ENCODE measurements at places on chromosomes 5 and 9. TPM values are rescaled to one million over a fixed set of nuclear protein-coding genes. Genes with fewer than 3 reads are reported as not detected.

DNA sequence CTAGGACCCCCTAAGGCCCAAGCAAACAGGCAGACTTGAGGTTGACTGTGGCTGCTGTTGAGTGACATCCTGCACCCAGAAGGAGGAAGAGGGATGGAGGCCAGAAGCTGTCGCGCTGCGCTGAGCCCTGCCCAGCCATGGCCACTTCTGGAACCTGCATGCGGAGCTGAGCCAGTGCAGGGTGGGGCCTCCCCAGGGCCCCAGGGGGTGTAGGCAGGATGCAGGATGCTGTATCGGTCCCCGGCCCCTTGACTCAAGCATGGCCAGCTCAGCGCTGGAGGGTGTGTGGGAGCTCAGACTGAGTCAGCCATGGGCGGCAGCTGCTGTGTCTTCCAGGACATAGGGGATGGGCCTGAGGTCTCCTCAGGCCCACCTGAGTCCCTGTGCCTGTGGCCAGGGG lies 26.9 kb downstream of the GLT6D1 start:
- DNase-seq, result no peak

GRCh38 chr5:62671479-62671878 lies 92.9 kb downstream of the LRRC70 start:
- DNase-seq, result no peak

DNA sequence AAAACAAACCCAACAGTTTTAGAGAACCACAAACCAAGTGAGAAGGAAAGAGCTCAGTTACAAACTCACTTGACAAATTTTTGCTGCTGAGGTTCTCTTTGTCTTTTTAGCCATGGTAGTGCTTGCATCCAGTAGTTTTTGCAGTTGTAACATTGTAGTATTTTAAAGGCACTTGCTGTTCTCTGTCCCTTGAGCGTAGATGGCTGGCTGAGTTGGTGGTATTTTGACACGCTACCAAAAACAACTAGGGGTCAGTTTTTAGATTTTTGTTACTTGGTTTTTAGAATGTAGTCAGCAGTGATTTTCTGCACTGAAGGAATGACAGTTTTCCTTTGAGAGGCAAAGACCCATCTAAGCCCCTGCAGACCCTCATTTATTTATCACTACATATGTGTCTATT lies 58.0 kb downstream of the TLE4 start:
- no peak for DNase-seq

DNA sequence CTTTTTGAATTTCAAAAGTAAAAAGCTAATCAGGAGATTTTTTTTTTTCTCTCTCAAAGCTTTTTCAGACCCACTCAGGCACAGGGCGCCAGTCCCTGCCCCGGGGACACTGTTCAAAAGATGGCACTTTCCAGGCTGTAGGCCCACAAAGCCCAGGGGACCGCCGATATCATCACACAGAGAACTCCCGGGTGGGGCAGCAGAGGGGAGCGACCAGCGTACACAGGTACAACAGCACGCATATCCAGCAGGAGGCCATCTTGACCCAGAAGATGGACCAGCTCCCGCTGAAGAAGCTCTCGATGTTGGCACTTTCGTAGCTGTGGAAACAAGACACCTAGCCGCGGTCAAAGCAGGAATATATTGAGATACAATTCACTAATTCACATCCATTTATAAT lies 108.3 kb downstream of the THBS4 start:
- DNase-seq, result no peak

DNA sequence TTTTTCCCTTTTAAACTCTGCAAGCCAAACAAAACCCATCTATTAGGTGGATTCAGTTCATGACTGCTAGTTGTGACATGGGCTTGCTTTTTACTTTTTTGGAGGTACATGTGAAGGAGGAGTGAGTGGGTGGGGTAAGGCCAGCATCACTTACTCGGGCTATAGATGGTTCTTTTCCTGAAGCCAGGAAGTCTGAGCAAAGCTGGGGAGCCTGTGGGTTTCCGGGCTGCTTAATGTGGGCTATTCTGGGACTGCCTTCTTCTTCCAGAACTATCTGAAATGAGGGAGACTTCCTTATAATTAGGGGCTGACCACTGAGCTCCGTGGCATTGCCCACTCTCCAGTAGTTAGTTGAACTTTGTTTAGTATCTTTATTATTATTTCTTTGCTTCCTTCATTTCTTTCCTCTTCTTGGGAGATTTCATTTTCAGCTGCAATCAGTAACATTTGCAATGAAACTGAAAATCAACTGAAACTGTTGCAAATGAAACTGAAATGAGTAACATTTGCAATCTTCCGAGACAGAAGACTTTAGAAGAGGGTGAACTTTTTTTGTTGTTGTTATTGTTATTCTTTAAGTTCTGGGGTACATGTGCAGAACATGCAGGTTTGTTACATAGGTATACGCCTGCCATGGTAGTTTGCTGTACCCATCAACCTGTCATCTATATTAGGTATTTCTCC lies 204.9 kb downstream of the LRRC70 start:
- no peak for DNase-seq

The CARD9 gene
- total RNA-seq, result 3.6 TPM

- DNase-seq, result peak; percentile 91
These were observed 796 bp upstream of the GADD45G start for GRCh38 chr9:89603767-89604665.

DNA sequence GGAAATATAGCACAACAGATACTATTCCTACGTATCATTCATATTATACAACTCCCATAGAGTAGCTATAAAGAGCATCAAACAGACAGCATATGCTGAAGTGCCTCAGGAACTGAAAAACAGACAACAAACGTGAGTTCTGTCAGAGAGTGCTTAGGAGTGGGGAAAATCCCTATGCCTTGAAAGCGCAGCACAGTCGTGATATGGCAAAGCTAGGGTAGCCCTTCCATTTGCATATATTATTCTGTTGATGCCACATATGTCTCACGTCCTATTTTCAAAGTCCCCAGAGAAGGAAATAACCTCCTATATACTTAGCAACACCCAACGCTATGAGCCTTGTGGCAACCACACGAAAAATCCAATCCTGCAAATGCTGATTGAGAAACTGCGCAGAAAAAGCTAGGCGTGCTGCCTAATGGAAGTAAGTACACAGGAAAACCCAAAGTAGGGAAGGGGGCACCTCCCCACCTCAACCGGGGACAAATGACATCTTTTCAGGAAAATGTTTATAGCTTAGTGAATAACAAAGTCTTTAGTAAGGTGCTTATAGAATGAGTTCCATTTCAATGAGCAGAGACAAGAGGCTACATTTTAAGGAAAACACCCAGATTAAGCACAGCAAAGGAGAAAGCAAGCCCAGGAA lies 105.1 kb downstream of the MED10 start:
- DNase-seq, result peak; percentile 17

GRCh38 chr5:113221294-113222176 lies 213.3 kb downstream of the TSSK1B start:
- DNase-seq, result no peak

DNA sequence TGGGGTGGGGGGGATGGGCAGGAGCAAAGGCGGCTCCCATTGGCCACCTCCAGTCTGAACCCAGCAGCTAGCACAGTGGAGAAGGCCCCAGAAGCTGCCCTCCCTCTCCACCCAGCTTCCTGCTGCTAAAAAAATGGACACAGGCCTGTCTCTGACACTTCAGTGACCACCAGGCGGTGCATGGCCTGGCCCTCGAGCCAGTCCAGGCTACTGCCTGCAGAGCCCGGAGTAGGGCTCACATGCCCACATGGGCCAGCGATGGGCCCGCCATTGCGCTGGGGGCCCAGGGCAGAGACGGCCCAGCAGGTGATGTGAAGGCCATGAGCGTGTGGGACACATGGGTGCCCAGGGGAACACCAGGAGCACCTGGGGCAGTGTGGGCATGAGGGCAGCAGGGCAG lies 52.1 kb upstream of the NOTCH1 start:
- DNase-seq, result no peak

DNA sequence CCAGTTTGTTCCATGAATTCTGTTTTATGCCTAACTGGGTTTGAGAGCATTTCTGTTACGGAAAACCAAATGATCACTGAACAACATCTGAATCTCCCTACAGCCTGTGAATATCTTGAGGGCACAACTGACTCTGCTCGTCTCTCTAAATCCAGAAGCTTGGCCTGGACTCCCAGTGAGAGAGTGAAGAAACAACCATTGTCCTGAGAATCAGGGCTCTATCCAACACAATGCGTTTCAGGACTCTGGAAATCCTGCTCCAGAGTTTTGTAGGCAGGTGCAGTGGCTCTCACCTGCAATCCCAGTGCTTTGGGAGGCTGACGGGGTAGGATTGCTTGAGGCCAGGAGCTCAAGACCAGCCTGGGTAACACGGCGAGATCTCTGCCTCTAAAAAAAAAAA lies 7.8 kb upstream of the MVB12B start:
- no peak for DNase-seq
